Stimulated activated CD4-positive, alpha-beta T cell treated with anti-CD3 and anti-CD28 coated beads, Interleukin-4, amount 100 ng/mL, for 1 hour (primary cell): ENCODE measurements at places on chromosomes 5 and 9.

GRCh38 chr5:522899-523440 is 1.3 kb downstream of the SLC9A3 start:
- DNase-seq, result no peak

- peak; percentile 21 for DNase-seq
These were observed 61.6 kb downstream of the CXXC5 start for GRCh38 chr5:139709582-139710318.

DNA sequence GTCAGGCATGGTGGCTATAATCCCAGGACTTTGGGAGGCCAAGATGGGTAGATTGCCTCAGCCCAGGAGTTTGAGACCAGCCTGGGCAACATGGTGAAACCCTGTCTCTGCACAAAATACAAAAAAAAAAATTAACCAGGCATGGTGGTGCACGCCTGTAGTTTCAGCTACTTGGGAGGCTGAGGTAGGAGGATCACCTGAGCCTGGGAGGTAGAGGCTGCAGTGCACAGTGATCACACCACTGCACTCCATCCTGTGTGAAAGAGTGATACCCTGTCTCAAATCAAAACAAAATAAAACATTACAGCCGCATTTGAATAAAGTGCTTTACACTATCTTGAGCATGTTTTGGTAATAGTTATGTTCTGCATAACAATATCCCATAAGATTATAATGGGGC is 74.0 kb downstream of the IQGAP2 start:
- DNase-seq, result no peak

- no peak for DNase-seq
These were observed 437.7 kb upstream of the MEF2C start for GRCh38 chr5:89320421-89321277.

GRCh38 chr9:97983589-97984187 is 547 bp downstream of the ANP32B start:
- peak; percentile 73 for DNase-seq

- no peak for DNase-seq
These were observed 36.9 kb downstream of the ACTBL2 start for GRCh38 chr5:57445705-57446037.

- DNase-seq, result no peak
These were observed 31.8 kb upstream of the PCA3 start for GRCh38 chr9:76732341-76732958.

- no peak for DNase-seq
These were observed 137.0 kb downstream of the CCDC192 start for GRCh38 chr5:127840198-127840524.

DNA sequence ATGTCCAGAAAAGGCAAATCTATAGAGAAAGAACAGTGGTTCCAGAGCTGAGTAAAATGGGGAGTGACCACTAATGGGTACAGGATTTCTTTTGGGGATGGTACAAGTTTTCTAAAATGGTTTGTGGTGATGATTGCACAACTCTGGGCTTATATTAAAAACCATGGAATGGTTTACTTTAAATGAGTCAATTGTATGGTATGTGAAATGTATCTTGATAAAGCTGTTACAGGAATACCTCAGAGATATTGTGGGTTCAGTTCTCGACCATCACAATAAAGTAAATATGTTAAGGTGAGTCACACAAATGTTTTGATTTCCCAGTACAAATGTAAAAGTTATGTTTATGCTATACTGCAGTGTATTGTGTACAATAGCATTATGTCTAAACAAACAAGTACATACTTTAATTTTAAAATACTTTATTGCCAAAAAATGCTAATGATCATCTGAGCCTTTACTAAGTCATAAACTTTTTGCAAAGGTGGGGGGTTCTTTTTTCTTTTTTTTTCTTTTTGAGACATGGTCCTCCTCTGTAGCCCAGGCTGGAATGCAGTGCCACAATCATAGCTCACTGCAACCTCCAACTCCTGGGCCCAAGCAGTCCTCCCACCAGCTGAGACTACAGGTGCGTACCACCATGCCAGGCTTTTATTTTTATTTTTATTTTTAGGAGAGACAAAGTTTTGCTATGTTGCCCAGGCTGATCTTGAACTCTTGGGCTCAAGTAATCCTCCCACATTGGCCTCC is 65.9 kb downstream of the SHOC1 start:
- DNase-seq, result no peak

GRCh38 chr5:90402521-90403255 is 6.9 kb downstream of the CETN3 start:
- DNase-seq, result no peak

GRCh38 chr5:168736281-168736831 is 157.2 kb upstream of the PANK3 start:
- DNase-seq, result no peak

DNA sequence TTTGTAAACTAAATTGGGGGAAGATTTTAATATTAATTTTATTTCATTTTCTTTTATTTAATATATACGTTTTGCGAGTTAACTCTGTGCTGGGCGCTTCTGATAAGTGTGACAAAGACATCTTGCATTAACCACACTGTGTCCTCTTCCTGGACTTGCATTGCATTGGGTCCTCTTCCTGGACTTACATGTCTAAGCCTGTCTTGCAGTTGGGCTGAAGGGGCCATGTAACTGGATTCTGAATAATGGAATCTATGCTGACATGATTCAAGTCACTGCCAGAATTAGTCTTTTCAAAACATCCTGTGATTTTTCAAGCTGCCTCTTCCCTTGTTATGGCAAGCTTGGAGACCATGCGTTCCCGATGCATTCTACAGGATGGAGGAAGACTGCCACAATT is 122.6 kb downstream of the TRIM32 start:
- no peak for DNase-seq

DNA sequence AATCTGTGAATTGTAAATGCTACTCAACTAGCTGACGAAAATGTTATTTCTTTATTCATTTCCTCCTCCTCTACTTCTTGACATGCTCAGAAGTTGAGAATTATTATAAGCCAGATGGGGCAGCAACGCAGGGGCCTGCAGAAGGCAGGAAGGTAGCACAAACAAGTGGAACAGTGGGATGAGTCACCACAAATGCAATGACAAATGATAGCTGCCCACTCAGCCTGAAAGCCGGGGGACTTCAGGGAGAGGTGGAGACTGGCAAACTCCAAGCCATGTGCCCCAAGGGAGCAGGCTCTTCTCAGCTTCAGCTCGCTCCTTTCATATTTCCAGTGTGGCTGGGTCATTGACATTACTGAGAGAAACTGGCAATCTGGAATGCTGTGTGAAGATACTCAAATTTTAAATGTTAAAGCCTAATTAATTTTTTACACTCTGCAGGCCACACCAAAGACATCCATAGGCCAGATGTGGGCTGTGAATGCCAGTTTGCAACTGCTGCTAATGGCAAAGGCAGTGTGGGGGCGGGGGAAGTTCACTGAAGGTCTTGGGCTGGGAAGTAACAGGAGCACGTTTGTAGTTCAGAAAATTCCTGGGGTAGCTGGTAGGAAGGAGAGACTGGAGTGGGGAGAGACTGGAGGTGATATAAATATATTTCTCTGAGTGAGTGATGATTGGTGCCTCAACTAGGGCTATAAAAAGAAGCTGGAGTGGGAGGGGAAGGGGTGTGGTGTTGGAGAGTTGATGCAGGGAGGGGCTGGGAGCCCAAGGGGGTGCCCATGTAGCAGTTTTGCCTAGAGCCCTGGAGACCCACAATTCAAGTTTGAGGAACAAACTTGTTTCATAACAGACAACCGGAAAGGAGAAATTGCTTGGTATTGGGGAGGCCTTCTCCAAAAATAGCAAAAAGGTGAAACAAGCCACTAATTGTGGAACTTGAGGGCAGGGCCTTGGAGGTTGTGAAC is 20.8 kb upstream of the ADRB2 start:
- DNase-seq, result no peak

GRCh38 chr9:89753472-89754055 is 148.8 kb downstream of the GADD45G start:
- DNase-seq, result no peak

DNA sequence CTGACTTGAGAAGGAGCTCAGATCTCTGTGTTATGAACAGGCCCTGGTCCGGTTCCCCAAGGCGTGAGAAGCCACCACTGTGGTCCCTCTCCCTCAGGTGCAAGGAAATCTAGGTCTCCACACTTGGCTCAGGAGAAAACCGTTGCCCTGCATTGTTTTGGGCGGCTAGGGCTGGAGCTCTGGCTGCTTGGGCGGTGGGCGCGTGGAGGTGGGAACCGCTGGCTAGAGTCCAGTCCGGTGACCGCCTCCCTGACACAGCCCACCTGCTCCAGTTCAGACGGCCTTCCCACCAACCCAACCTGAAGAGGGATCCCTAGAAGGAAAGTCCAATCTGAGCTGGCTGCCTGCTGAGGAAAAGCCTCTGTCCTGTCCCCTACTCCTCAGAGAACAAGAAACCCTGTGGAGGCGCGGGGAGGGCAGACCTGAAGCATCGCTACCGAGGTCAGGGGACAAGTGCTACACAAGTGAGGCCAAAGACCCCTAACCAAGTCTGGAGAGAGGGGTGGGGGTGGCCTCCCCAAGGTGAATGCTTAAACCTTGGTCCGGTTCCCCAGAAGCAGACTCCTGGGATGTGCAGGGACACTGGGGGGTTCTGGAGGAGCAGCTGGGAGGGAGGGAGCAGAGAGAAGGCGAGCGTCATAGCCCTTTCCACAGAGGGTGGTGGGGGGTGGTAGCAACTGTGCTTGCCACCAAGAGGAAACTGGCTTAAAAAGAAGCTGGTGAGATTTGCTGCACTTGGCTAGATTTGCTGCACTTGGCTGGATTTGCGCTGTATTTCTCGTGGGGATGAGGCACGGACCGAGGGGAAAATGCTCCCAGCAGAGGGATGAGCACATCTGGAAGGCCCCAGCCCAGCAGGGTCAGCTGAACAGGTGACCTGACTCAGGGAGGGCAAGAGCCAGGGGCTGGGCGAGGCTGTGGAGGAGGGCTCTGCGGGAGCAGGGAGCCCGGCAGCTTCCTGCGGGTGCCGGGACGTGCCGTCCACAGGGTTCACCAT is 65.2 kb downstream of the RAPGEF1 start:
- no peak for DNase-seq

DNA sequence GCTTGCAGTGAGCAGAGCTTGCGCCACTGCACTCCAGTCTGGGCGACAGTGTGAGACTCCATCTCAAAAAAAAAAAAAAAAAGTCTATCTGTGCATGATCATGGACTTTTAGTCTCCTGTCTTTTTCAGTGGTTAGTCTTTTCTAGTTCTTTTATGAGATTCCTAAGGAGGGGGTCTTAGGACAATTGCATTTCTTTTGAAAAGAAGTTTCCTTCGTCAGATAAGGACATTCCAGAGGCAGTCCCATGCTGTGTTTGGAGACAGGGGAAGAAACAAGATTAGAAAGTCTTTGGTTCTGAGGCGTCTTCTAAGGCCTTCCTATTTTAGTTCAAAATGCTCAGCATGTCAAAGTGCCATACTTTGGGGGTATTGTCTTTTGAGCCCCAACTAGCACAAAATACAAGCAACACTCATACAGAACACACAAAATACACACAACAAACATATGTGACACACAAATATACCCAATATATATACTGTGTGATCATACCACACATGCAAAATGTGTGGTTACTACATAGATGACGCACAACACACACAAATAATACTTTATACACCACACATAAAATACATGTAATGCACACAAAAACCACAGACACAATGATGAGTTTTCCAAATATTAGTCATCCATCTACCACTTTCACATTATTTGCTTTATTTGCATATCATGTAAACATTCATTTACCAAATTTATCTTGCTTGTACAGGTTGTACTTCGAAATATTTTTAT is 394.5 kb downstream of the SPATA31D1 start:
- no peak for DNase-seq

GRCh38 chr9:33287087-33287490 is 3.2 kb upstream of the NFX1 start:
- no peak for DNase-seq

GRCh38 chr5:172529896-172530295 is 75.6 kb upstream of the SH3PXD2B start:
- no peak for DNase-seq

DNA sequence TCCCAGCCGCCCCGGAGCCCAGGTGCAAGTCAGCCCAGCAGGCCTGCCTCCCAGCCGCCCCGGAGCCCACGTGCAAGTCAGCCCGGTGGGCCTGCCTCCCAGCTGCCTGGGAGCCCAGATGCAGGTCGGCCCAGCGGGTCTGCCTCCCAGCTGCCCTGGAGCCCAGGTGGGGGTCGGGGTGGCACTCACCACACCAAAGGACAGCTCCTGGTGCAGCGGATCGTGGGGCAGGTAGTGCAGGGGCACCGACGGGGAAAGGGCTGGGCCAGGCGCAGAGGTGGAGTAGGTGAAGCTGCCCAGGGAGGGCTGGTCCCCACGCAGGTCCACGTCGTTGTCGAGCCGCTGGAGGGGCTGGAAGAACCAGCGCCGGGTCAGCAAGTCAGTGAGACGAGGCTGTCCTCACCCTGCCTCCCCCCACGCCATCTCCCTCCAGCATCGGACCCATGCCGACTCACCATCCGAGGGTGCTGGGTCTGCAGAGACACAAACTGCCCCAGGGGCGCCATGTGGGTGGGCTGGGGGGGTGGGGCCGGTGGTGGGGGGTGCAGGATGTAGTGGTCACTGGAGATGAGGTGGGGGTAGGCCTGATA is 6.7 kb downstream of the RNF44 start:
- no peak for DNase-seq

GRCh38 chr5:11251247-11251646 is 490.2 kb upstream of the DAP start:
- no peak for DNase-seq

DNA sequence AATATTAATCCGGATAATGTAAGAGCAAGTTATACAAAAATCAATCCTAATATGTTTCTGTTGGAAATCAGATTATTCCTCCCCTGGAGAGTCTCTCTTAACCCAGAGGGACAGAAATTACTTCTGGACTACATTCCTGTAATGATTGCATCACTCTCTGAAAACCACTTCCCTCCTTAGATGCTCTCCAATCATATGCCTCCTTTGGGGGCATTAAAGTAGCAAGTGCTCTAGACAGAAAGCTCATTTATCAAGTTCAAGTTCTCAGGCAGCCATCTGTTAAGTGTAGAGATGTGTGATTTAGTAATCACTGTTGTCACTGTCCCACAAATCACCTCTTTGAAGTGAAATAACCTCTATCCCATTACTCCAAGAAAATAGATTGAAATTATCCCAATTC is 247.1 kb downstream of the SLCO4C1 start:
- DNase-seq, result no peak
